ENCODE measurements at places on chromosomes 11 and 22.

GRCh38 chr11:109383306-109383705 lies 38.7 kb upstream of the C11orf87 start:
- DNase-seq, result peak; percentile 7

GRCh38 chr11:70331901-70332300 lies 61.4 kb downstream of the PPFIA1 start:
- DNase-seq, result no peak

DNA sequence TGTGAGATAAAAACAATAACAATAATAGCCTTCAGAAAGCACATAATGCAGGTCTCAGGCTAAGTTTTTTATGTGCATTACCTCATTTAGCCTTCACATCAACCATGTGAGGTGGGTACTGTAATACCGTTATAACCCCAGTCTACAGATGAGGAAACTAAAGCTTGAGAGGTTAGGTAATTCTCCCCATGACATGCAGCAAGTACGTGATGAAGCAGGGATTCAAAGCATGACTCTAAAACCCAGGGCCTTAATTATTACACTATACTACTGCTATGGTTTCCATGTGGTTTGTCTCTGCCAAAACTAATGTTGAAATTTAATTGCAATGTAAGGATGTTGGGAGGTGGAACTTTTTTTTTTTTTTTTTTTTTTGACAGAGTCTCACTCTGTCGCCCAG lies 37.7 kb upstream of the FDX1 start:
- DNase-seq, result no peak

GRCh38 chr11:58493676-58494075 lies 14.2 kb downstream of the OR5B21 start:
- no peak for DNase-seq

DNA sequence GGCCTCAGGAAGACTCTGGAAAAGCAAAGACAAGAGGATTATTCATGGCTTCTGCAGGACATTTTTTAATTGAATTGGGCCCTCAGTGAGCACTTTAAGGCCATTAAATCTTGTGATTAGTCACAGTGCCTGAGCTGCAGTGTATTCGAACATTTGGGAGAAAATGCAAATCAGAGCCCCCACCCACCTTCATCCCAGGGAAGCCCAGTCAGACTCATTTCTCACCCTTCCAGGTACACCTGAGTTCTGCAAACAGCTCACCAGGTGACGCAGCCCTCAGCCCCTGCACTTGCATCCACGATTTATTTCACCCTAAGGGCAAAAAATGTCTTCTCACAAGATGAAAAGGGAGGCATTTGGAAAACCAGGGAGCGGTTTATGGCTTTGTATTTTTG lies 128.7 kb downstream of the MPPED1 start:
- DNase-seq, result no peak

DNA sequence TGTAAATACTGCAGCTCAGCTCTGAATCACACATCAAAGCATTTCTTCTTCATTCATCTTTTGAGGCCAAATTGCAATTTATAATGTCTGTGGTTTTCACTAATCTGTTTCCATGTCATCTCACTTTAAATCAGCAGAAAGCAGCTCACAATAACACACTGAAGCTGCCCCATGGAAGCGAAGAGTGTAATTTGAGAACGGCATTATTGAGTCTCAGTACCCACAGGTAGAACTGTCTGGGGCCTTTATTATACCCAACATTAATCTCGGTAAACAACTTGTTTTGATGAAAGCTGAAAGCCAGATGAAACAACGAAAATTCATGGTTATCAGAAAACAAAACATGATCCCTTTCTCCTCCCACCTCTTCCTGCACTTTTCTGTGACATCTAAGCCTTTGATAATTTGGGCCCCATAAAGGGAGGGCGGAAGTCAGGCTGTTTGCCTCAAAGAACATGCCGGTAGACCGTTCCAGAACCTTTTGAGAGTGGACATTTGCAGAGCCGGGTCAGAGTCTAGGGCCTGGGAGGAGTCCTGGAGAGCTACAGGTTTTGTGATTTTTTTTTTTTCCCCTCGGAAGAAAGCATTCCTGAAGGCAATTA lies 68.2 kb upstream of the SESN3 start:
- no peak for DNase-seq

DNA sequence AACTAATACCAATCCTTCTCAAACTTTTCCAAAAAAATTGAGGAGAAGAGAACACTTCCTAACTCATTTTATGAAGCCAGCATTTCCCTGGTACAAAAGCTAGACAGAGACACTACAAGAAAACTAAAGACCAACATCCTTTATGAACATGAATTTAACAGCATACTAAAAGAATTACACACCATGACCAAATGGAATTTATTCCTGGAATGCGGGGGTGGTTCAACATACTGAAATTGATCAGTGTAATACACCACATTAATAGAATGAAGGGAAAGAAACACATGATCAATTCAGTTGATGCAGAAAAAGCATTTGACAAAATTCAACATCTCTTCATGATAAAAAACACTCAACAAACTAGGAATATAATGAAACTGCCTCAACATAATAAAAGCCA lies 148.1 kb downstream of the WNT7B start:
- no peak for DNase-seq

DNA sequence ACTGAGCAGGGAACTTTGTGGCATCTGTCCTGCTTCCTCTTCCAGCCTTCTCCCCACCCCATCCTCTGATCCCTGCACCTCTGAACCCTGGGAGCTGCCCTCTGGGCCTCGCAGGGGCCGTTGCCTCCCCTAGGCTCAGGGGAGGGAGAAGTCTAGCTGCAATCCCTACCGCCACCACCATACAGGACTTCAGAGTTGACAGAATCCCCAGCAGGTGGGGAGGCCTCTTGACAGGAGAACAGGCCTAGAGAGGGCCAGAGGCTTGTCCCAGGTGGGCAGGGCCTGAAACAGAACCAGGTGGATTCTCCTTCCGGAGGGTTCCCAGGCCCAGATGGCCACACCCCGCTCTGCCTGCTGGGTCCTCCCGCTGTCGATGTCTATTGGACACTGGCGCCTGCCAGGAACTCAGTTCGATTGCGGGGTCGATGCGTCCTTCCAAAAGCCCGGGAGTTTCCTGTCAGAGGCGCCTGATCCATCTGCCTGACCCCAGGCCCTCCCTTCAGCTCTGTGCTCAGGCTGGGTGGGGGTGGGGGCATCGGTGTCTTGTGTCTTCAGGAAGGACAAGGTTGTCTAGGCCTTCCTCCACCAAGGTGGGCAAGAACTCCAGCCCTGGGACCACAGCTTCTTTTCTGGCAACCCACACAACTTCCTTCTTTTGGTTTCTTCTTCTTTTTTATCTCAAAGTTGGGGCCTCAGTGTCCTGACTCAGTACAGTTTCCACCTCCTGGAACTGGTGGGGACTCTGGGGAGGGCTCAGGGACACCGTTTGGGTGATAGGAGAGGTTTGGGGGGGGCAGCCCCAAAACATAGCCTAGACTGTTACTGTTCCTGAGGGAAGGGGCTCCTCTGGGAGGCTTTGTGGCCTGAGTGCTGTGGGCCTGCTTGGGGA lies 6.4 kb downstream of the STARD10 start:
- DNase-seq, result no peak

DNA sequence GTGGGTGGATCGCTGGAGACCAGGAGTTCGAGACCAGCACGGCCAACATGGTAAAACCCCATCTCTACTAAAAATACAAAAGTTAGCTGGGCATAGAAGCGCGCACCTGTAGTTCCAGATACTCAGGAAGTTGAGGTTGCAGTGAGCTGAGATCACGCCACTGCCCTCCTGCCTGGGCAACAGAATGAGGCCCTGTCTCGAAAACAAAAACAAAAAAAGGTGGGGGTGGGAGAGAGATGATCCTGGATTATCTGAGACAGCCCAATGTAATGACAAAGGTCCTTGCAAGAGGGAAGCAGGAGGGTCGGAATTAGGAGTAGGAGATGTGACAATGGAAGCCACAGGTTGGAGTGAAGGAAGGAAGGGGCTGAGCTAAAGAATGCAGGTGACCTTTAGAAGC lies 87.6 kb upstream of the APOA1 start:
- no peak for DNase-seq
